Kidney tubule cell (primary cell): ENCODE measurements at places on chromosomes 16 and 17.

- no peak for DNase-seq
Observed at GRCh38 chr16:68289621-68290329, 21.0 kb downstream of the SLC7A6OS start.

GRCh38 chr17:3983606-3984484 is 19.6 kb upstream of the ATP2A3 start:
- DNase-seq: peak; percentile 71

- DNase-seq: no peak
Observed at GRCh38 chr16:56986361-56986760, 3.0 kb upstream of the NLRC5 start.

DNA sequence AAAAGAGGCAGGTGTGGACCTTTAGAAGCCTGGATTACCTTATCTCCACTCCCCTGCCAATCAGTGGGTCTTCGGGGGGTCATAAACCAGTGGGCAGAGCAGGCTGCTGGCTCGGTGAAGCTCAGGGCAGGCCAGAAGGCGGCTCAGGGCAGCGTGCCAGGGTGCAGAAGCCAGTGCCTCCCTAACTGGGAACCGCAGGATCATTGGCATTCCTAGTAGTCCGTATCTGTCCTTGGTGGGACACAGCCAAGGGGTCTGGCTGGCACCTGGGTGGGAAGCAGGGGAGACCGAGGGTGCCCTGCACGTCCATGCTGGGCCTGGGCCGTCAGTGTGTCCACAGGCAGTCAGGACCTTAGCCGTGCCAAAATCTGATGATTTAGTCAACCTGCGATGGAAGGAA is 76.8 kb downstream of the SEC14L1 start:
- DNase-seq: no peak

GRCh38 chr17:74295625-74296547 is 21.9 kb downstream of the DNAI2 start:
- peak; percentile 83 for DNase-seq

DNA sequence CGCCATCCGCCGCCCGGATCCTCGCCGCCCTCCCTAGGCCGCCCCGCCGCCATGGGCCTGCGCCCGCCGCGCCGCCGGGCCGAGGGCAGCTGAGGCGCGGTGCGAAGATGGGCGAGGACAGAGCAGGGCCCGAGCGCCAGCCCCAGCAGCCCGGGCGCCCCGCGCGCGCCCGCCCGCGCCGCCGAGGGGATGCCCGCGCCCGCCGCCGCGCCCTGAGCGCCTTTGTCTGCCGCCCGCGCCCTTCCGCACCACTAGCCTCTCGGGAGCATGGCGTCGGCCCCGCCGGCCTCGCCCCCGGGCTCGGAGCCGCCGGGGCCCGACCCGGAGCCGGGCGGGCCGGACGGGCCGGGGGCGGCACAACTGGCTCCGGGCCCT is 278 bp downstream of the RAB11FIP3 start:
- no peak for DNase-seq

- no peak for DNase-seq
Observed at GRCh38 chr17:57442401-57442823, 186.1 kb downstream of the MSI2 start.

GRCh38 chr16:55976815-55977214 is 101.6 kb upstream of the CES5A start:
- no peak for DNase-seq

DNA sequence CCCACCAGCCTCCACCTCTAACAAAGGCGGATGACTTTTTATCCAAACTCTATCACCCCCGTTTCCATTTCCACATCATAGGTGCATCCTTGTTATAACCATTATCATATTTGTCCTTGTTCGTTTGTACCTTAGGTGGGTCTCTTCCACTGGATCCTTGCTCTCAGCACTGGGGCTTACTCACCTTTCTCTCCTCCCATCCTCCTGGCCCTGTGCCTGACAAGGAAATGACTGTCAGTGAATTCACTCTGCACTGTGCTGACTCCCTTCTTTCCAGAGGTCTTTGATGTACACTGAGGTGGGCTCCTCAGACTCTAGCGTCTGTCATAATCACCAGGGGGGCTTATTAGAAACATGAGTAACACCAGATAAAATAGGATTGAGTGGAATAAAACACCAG is 3.1 kb downstream of the GSG1L2 start:
- DNase-seq: peak; percentile 44

GRCh38 chr16:30444231-30445148 is 1.2 kb downstream of the SEPHS2 start:
- DNase-seq: no peak

DNA sequence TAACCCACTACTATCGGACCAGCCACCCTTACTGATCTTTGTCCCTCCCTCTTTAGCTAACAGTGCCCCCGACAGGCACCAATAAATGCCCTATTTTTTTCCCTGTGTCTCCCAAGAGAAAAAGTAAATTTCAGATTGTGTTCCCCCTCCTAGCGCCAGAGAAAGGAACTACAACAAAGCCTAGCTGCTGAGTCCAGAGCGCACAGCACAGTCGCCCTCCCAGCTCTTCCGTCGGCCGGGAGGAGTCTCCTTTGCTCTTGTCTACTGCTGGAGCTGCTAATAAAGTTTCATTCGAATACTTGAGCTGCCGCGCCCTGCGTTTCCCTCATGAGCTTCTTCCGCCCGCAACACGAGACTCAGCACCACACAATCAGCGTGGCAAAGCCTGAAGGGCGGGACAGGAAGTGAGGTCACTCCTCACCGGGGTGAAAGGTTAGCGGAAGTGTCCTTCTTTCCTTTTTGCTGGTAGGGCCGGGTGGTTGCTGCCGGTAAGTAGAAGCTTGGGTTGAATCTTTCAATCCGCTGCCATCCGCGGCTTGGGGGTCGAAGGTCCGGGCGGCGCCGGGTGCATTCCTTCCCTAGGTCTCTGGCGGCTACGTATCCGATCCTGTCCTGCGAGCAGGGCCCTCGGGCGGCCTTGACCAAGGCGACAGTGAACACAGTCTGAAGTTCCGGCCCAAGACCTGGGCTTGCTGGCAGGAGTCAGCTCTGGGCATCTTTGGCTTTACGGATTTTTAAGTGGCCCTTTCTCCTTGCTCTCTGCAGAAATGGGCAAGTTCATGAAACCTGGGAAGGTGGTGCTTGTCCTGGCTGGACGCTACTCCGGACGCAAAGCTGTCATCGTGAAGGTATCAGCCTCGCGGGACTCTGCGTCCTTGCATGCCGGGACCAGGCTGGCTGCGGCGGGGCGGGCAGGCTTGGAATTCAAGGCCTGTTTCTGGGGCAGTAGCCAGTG is at the start of gene RPL27:
Gene RPL27, plus strand, starts transcription at position 436 of the 955 bp plus-strand sequence. Its CDS starts 332 bp downstream, at position 768.
- DNase-seq: peak; percentile 100

GRCh38 chr17:18356624-18357023 is 6.7 kb downstream of the SHMT1 start:
- DNase-seq: no peak

DNA sequence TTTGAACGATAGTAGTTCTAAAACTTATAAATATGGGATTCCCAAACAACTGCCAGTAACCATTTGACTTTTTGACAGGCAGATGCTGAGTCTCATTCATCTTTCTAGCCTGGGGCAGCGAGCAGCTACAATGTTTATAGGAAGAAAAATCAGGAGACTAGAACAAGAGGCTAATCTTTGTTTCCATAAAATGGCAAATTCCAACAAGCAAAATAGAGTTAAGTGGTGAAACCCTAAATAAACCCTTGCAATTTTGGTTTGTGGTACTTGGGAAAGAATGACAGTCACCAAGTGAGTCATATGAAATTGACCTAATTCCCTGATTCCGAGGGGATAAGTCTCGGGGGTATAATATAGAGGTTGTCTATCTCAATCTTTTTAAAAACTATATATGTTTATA is 27.3 kb upstream of the HS3ST2 start:
- no peak for DNase-seq

DNA sequence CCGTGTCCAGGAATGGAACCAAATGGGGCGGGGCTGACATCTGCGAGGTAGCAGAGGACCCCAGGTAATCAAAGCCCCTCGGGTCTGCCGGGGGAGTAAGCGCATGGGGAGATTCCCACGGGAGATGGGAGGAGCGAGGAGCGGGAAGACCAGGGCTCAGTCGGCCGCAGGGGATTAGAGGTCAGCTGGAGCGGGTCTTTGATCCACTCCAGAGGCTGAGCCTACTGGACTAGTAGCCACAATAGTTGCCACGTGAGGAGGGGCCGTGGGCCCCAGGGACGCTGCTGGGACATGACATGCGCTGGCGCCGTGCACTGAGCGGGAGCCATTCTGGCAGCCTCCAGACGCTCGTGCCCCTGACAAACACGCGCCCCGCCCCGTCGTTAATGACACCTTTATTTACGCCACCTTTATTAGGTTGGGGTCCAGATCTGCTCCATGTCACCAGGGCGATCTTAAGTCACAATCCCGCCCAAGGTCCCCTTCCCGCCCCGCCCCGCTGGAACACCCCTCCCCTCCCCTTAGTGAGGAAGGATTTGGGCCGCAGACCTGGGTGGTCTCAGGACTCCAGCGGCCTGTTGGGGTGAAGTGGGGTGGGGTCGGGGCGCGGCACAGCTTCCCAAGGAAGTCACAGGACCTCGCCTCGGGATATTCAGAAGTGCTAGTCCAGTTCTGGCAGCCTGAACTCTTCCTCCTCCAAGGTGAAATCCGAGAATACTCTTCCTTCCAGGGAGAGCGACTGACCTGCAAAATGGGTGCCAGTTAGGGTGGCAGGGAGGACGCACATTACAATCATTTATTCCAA is 15.0 kb downstream of the PPY start:
- DNase-seq: no peak

GRCh38 chr17:15261802-15262290 is 3.3 kb downstream of the PMP22 start:
- peak; percentile 14 for DNase-seq
